ENCODE measurements at places on chromosomes 13 and 19. TPM values are rescaled to one million over a fixed set of nuclear protein-coding genes. Genes with fewer than 3 reads are reported as not detected.

GRCh38 chr13:40969169-40969901 is 49.8 kb downstream of the ELF1 start:
- no peak for DNase-seq

DNA sequence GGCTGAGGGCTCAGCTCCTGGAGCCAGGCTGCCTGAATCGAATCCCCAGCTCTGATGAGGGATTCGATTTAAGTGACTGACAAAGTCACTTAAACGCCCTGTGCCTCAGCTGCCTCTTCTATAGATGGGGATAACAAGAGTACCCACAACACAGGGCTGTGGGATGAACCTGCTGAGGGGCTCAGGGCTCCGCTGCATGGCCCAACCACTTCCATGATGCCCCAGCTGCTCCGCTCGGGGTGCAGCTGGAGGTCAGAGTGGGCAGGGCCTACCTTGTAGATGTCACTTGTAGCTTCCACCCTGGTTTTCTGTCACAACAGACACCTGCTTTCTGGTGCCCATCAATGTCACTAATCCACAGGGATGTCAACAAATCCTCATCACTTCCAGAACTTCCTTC is 39.2 kb downstream of the STK24 start:
- DNase-seq, result no peak

GRCh38 chr13:41457589-41458186 is 338 bp downstream of the RGCC start:
- DNase-seq, result no peak

DNA sequence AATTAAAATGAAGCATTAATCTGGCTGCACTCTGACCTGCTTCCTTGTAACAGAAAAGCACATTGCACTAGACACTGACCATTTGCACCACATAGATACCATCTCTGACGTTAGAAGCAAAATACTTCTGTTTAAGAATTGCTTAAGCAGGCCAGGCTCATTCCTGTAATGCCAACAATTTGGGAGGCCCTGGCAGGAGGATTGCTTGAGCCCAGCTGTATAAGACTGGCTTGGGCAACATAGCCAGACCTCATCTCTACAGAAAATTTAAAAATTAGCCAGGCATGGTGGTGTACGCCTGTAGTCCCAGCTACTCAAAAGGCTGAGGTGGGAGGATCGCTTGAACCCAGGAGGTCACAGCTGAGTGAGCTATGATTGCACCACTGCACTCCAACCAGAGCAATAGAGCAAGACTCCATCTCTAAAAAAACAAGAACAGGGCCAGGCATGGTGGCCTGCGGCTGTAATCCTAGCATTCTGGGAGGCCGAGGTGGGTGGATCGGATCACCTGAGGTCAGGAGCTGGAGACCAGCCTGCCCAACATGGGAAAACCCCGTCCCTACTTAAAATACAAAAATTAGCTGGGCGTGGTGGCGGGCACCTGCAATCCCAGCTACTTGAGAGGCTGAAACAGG is 7.0 kb upstream of the TLE6 start:
- DNase-seq, result no peak

DNA sequence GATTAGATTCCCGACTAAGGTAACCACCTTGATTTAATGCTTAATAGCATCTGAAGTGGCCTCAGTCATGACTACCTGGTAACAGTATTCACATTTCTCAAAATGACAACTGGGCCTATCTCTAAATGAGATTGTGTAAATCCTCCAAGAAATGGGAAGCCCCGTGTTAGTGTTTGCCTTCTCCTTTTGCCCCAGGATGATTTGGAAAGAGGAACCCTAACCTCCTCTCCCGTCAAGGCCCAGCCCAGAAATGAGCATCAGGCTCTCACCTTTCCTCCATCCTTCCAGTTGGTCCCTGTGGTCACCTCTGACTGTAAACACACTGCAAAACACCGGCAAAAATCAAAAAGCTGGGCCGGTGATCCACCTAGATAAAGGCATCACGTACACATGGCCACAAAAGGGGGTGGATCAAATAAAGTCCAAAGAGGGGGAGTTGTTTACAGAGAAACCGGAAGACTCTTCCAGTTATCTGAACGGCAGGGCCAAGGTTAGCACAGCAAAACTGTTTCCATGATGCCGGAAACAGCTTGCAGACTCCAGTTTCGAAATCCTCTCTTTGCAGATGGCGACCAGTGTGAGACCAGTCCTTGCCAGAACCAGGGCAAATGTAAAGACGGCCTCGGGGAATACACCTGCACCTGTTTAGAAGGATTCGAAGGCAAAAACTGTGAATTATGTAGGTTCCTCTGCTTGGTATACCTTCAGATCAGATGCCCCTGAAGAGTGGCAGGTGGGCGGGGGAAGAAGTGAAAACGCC is 16.4 kb downstream of the F10 start:
- DNase-seq, result no peak

- DNase-seq, result no peak
Observed at GRCh38 chr19:41887711-41888382, 4.9 kb downstream of the ARHGEF1 start.

GRCh38 chr19:48363500-48363809 is 285 bp downstream of the TMEM143 start:
- DNase-seq, result no peak

GRCh38 chr13:81051873-81052272 is 710.9 kb upstream of the SPRY2 start:
- no peak for DNase-seq

DNA sequence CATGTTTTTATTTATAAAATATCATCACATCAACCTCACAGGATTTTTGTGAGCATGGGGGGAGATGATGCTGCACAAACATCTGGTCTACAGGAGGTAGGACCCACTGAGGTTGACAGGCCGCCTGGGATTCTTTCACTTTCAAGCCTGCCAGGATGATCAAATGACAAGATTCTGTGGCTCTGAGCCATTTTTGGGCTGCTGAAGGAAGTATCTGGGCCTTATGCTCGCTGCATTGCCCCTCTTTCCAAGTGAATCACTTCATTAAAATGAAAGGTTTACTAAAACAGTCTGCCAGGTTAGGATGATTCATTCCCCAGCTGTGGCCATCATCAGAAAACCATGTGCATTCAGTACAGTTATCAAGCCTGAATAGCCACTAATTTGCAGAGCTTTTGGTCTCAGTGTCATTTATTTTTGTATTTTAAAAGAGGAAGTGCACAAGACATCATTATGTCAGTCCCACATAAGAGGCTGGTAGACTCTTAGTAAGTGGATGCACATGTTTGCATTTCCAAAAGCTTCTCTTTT is 34.4 kb downstream of the STARD13 start:
- DNase-seq, result peak; percentile 80

CEACAM21 gene
- 0.86 TPM for polyA plus RNA-seq

DOCK6 gene
- 36.7 TPM for polyA plus RNA-seq

DNA sequence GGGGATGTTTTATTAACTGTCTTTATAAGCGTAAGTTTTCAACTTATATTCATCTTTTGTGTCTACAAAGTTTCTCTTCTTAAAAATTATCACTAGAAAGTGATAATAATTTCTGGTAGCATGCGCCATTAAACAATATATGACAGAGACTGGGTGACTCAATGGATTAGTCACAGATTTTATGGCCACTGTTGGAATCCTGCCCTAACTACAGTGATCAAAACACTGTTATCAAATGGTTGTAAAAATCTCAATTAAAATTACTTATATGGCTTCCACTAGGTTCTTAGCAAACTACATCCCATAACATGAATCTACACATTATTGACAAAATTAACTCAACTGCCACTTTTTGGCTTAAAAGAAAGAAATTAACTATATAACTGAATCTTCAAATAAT is 350.0 kb downstream of the DACH1 start:
- DNase-seq, result no peak

DNA sequence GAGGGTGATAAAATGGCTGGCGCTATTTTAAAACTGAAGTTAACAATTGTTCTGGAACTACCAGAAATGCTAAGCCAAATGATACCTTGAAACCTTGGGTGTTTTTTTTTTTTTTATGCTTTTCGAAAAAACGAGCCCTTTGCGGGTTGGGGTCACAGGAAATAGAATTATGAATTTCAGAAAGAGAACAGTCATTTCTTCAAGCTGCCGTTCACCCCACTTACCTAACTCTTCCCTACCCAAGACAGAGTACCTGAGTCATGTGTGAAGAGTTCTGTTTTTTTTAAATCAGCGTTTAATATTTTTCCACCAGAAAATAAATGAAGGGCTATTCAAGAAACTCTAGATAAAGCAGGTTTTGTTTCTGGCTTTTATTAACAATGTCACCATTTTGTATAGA is 35.3 kb downstream of the KLF2 start:
- DNase-seq, result no peak

GRCh38 chr13:38784036-38784880 is 97.4 kb downstream of the FREM2 start:
- peak; percentile 7 for DNase-seq

- peak; percentile 45 for DNase-seq
Observed at GRCh38 chr13:74444161-74444571, 310.0 kb upstream of the KLF12 start.

DNA sequence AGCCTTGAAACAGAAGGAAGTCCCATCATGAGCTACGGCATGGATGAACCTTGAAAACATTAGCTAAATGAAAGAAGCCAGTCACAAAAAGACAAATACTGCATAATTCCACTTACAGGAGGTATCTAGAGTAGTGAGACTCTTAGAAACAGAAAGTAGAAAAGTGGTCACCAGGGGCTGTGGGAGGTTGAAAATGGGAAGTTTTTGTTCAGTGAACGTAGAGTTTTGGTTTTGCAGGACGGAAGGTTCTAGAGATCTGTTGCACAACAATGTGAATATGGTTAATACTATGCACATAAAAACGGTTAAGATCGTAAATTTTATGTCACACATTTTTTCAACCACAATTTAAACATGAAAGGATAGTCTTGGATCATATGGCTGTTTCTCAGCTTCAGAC is 11.9 kb upstream of the SLC10A2 start:
- no peak for DNase-seq

GRCh38 chr19:47093841-47094240 is 19.7 kb downstream of the ZC3H4 start:
- DNase-seq, result no peak

SLC25A41 gene
- polyA plus RNA-seq, result 0.48 TPM

HOMER3 gene
- polyA plus RNA-seq, result 61.5 TPM

- no peak for DNase-seq
Observed at GRCh38 chr19:55133639-55134444, 15.2 kb downstream of the TNNT1 start.

DNA sequence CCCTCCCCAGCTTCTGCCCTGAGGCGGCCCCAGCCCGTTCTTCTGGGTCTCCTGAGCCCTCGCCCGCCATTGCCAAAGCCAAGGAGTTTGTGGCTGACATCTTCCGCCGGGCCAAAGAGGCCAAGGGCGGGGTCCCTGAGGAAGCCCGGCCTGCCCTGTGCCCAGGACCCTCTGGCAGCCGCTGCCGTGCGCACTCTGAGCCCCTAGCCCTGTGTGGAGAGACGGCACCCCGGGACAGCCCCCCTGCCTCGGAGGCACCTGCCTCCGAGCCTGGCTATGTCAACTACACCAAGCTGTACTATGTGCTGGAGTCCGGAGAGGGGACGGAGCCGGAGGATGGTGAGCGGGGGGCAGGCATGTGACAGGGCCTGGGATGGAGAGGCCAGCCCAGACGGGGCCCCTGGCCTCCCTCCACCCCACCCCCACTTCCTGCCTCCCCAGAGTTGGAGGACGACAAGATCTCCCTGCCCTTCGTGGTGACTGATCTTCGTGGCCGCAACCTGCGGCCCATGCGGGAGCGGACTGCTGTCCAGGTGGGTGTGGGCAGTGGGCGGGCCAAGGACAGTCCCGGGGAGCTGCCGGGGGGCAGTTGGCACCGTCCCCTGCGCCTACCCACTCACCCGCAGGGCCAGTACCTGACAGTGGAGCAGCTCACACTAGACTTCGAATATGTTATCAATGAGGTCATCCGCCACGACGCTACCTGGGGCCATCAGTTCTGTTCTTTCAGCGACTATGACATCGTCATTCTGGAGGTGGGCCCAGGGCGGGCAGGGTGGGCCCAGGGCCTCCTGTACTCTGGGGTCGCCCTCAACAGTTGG is 7.0 kb downstream of the DCAF15 start:
- DNase-seq, result no peak

- no peak for DNase-seq
Observed at GRCh38 chr13:71773531-71773930, 93.5 kb downstream of the DACH1 start.

SIGLEC9 gene
- 1.1 TPM for polyA plus RNA-seq

PRMT1 gene
- not detected for polyA plus RNA-seq

ANGPTL8 gene
- polyA plus RNA-seq, result not detected

DNA sequence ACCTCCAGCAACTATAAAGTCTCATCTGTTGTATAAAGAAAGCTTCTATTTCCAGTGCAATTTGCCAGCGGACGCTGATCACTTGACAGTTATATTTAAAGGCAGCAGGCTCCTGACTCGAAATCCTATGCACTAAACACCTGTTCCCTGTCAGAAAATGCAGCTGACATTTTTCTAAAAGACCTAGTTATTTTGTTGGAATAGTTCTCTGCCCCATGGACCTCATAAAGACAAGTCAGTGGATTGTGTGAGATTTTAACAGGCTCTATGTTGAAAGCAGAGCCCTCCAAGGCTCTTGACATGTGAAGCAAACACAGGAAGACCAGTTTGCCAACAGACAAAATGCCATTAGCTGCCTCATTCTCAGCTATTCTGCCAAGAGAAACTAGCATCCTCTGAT is 304.7 kb upstream of the KLF12 start:
- DNase-seq, result peak; percentile 27

GRCh38 chr13:70203661-70204229 is 95.5 kb upstream of the KLHL1 start:
- no peak for DNase-seq

RAB3A gene
- polyA plus RNA-seq, result 2.7 TPM

DNA sequence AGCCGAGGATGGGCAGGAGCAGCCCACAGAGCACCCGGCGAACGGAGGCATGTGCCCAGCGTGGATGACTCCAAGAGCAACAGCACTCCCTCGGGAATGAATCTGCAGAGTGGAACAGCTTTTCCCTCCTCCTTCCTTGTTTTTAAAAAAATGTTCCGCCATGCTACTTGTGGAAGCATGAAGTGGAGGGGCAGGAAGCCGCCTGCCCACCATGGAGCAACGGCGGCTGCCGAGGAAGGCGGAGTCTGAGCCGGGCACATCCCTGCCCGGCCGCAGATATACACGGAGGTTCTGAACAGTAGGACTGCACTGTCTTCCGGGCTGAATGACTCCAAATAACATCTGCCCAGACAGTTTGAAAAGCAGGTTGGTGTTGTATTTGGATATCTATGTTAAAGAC is 65.2 kb downstream of the SOX1 start:
- no peak for DNase-seq

GRCh38 chr13:40484101-40484800 is 182.2 kb downstream of the FOXO1 start:
- no peak for DNase-seq

MAMSTR gene
- 60.1 TPM for polyA plus RNA-seq
